ENCODE measurements at places on chromosomes 5 and 9.

DNA sequence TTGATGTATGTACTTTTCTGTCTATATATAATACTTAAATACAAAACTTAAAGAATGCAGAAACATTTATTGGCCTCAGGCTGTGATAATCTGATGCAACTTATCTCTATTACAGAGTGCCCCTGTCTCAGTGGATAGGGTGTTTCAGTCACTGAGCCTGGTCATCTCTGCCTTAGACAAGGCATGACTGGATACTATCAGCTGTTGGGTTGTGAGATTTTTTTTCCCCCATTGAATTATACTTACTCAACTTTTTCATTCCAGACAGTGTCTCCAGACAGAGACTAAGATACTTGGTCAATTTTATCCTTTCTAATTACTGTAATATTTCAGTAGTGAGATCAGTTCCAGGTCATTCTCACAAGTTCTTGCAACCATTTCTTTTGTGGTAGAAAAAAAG, 26.7 kb downstream of the XRCC4 start:
- DNase-seq, result no peak

DNA sequence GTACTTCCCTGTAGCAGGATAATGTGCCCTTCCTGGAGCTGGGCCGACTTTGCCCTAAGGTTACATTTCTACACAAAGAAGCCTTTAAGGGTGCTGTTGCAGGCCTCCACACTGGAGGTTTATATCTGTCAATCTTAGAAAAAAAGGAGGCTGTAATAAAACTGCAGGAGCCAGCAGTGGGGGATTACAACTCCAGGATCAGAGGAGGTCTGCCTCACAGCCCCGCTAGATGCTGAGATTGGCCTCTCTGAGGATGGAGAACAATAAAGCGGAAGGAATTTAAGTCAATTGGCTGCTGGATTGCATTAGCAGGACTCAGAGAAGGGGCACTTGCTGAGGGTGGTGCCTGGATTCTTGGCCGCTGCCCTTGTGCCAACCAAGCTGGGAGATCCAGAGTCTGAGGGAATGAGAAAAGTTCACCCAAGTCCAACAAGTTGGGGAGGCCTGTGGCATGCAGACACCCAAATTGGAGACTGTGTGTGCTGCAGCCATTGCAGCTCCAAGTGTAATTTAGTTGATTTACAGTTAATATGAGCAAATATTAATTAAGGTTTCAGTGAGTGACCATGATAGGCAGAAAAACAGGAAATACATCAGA, 99.0 kb upstream of the SSBP2 start:
- DNase-seq, result no peak

DNA sequence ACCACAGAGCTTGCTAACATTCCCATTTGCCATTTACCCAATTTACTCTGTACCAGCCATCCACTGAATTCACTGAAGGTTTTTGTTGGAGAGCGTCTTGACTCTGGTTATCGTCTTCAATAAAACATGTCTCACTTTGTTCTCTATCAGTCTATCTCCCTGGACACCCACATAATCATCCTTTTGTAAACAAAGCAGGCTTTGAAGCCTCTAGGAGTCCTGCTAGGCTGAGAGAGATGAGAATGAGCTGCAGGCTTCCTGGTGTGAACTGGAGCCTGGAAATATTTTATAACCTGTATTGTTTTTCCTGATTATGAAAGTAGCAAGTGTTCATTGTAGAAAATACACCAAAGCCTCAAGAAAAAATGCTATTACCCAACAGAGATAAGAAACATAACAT, 140.6 kb upstream of the ZNF366 start:
- no peak for DNase-seq

GRCh38 chr9:100219347-100219746, 120.3 kb downstream of the INVS start:
- no peak for DNase-seq

- no peak for DNase-seq
Measured at GRCh38 chr5:155303120-155303519, 289.6 kb downstream of the KIF4B start.

GRCh38 chr9:1995084-1995483, 20.1 kb upstream of the SMARCA2 start:
- DNase-seq, result no peak

DNA sequence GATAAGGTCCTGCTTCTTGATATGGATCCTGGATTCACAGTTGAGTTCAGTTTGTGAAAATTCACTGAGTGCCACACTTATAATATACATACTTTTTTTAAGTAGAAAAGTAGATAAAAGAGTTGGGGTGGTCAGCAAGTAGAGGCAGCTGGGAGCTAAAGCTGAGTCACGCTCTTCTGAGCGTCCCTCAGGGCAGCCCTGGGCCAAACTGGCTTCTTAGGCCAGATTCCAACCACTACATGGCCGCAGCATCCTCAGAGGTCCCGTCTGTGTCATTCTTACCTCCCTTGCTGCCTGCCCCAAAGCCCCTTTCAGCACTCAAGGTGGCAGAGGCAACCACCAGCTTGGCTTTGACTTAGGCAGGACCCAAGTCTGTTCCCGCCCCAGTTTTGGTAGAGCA, 123.3 kb upstream of the TBC1D2 start:
- no peak for DNase-seq

DNA sequence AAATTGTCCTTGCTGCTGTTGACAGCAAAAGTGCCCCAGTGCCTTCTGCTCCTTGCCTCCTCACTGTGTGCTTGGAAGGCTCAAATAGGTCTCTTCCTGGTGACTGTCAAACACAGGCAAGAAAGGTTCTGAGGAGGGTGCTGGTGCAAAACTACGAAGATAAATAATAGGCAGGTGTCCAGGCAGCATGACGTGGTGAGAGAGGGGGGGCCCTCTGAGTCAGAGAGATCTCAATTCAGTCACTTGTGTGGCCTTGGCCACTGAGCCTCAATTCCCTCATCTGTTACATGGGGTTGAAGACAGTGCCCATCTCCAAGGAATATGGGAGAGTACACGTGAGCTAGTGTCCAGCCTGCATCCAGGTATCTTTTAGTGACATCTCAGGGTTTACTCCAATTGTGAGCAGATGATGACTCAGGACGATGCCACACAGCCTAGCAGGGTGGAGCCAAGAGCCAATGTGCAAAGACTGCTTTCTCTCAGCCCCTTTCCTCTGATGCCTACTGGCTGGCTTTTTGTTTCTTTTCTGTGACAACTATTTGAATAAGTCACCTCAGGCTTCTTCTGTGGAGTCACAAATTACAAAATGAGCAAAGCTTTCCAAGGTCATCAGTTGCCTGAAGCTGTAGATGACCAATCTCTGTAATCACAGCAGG, 29.7 kb upstream of the SMIM32 start:
- no peak for DNase-seq

- no peak for DNase-seq
Measured at GRCh38 chr5:77985247-77985646, 209.1 kb upstream of the TBCA start.

DNA sequence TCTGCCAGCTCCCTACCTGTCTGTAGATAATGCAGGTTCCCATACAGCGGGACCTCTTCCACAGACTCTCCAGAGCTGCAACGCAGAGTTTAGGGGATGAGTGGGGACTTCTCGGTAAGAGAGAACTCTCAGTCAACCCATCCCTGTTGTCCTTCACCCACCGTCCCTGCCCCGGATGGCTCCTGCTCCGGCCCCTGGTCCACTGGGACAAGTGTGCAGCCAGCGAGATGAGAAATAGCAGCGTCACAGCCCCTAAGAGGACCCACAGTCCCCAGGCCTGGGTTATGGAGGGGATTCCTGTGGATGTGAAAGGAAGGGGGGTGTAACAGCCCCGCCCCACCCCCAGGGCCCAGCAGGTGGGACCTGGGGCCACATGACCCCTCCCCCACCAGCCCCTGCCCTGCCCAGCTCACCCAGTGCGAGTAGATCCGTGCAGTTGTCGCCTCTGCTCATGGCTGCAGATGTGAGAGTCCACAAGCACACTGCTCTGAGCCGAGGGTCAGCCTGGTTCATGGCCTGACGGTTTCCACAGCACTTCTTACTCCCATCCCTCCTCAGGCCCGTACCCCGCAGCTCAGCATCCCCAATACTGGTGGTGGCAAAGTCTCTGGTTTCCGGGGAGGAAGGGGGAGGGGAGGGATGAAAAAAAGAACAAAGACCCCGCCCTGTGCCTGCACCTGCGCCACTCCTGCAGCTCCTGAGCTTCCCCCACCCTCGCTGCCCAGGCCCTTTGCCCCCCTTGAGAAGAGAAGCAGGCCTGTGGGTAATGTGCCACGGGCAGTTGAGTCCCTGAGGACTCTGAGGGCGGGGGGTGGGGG, at the start of gene SIT1:
TSS of gene SIT1 (minus strand) at position 591 of the 818 bp plus-strand sequence. CDS start at position 513, 78 bp downstream.
- no peak for DNase-seq

GRCh38 chr9:113682297-113682771, 193.8 kb upstream of the ZNF618 start:
- DNase-seq, result peak; percentile 71

GRCh38 chr5:146788898-146789297, 89.7 kb downstream of the PPP2R2B start:
- no peak for DNase-seq

- no peak for DNase-seq
Measured at GRCh38 chr9:32873131-32873530, 89.8 kb downstream of the TMEM215 start.

DNA sequence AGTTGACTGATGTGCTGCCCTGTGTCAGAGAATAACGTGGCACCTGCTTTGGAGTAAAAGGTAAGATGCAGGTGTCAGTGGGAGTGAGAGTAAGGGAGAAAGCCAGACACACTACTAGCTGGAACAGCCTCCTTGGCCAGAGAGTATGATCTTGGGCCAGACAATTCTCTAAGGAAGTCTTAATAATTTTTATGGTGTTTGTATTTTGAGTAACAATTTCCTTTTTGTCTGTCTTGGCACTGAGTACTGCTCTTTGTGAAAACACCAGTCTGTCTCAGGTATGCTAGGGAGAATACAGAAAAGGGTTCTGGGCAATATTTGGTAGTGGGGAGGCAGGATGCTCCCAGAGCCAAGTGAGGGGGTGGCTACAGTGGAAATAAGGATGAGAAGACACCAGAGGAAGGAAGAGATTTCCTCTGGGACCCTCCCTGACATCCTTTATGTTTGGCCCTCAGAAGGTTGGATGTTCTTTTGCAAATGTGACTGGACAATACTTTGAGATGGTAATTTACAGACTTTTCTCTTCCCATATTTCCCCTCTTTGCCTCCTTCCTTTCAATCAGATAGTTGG, 20.6 kb upstream of the PRDM6 start:
- DNase-seq, result no peak

DNA sequence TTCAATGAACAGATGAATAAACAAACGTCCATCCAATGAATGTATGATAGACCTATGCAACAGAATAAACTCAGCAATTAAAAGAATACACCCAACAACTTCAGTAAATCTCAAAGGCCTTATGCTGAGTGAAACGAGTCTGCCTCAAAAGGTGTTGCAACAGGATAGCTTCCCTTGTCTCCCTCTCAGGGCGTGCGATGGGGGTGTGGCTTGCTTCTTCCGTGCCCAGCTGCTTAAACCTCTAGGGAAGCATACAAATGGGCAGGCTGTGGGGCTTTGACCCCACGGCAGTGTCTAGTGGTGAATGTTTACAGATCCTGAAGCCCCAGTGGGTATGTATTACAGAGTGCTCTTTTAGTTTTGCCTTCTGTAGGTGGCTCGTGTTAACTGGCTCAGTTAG, 87.0 kb upstream of the CCL21 start:
- DNase-seq, result no peak

- DNase-seq, result no peak
Measured at GRCh38 chr5:175047048-175047447, 322.7 kb downstream of the MSX2 start.

- DNase-seq, result no peak
Measured at GRCh38 chr9:36823466-36823865, 210.6 kb downstream of the PAX5 start.

- peak; percentile 95 for DNase-seq
Measured at GRCh38 chr5:180209137-180209581, at the start of gene RASGEF1C. Gene RASGEF1C (minus strand): TSS chr5:180209211. CDS start chr5:180138052, 71,159 bp downstream.

DNA sequence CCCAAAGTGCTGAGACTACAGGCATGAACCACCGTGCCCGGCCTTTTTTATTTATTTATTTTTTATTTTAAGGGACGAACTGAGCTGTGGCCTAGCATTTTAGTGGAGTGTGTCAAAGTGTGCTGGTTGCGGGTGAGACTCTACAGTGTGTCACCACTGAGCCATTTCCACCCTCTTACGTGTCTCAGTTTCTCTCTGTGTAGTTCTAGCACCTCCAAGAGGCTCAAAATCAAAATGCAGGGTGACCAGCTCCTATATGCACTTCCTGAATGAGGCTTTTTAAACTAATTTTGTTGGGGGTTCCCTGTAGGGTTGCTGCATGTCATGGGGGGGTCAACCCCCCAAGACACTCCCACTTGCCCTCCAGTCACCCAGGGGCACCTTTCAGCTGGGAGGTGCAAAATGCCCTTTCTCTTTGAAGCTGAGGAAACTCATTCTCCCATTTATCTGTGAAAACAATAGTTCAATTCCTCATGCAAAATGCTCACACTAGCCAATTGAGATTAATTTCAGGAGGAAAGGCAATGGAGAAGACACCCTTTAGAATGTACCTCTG, 69.3 kb downstream of the COL15A1 start:
- DNase-seq, result no peak

DNA sequence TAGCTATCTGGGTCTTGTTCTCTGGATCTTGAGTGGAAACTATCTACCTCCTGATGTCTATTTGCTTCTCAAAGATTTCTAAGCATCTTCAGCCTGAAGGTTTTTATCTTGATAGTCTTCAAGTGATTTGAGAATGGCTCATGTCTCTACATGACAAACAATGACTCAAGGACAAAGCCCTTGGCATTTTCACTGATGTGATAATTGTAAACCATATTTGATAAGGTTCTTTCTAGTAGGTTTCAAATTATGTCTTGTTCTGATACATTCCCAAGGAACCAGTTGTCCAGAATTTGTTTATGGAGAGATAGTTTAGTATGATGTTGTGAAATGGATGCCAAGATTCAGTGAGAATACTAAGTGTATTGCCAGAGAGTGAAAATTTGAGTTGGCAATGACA, 1079.3 kb upstream of the CDH9 start:
- no peak for DNase-seq

- no peak for DNase-seq
Measured at GRCh38 chr9:107945493-107945892, 455.9 kb upstream of the KLF4 start.

GRCh38 chr5:73693573-73694061, 67.6 kb downstream of the ARHGEF28 start:
- DNase-seq, result peak; percentile 54

All from D341Med (cell line).